ENCODE measurements at places on chromosomes 11 and 22.

- no peak for DNase-seq
Measured at GRCh38 chr11:12808519-12808918, 134.3 kb downstream of the TEAD1 start.

DNA sequence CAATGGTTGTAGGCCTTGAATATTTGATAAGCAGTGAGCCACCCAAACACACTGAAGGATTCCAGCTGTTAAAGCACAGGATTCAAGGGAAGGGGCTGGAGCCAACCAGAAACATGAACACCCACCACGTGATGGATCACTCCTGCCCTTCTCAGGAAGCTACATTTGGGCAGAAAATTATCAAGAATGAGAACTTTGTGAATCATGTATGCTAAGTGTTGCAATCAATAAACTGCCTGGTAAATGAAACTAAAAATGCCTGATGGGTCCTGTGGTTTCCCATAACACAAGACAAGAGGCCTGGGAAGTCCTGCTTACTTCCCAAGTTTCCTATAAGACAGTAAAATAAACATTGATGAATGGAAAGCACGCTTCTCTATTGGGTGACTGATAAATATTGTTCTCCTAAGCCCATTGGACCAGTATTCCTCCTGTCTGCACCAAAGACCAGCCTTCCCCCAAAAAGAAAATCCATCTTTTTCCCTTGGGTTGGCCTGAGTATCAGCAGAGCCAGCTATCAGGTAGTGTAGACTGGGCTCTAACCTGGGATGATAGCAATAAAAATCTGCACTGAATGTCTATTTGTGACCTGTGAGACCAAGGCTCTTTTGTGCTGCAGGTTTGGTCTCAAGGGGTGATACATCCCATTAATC lies 98.4 kb downstream of the CCDC83 start:
- no peak for DNase-seq

GRCh38 chr11:44493383-44493782 lies 72.1 kb upstream of the CD82 start:
- no peak for DNase-seq

GRCh38 chr22:47552541-47553205 lies 790.2 kb downstream of the TBC1D22A start:
- no peak for DNase-seq

DNA sequence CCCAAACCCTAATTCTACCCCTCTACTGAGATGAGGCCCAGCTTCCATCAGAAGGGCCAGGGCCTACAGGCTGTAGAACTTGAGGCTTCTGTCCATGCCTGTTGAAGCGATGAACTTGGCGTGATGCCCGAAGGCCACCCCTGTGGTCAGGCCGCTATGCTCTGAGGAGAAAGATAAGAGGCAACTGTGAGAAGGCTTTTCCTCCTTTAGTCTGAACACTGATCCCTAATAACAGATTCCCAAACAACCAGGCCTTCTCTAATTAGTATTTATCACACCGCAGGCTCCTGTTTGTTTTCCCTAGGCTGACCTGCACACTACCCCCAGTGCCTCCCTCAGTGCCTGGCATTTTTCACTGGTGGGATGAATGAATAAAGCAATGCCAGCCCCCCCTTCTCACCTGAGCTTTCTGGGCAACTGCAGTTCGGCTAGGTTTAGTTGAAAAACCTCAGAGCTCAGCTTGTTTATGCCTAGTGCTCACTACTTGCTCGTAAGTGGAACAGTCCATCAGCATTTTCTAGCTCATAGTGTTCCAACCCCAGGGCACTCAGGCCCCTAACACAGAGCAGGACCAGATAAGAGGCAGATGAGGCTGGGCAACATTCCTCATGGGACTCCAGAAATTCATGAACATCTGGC lies 15.2 kb downstream of the PRPF19 start:
- DNase-seq: no peak

Data from activated CD8-positive, alpha-beta memory T cell treated with anti-CD3 and anti-CD28 coated beads for 1 hour (primary cell).